Activated naive CD8-positive, alpha-beta T cell treated with anti-CD3 and anti-CD28 coated beads, Interleukin-2, amount 50 U/mL, for 16 hours (primary cell): ENCODE measurements at places on chromosomes 3 and 15.

DNA sequence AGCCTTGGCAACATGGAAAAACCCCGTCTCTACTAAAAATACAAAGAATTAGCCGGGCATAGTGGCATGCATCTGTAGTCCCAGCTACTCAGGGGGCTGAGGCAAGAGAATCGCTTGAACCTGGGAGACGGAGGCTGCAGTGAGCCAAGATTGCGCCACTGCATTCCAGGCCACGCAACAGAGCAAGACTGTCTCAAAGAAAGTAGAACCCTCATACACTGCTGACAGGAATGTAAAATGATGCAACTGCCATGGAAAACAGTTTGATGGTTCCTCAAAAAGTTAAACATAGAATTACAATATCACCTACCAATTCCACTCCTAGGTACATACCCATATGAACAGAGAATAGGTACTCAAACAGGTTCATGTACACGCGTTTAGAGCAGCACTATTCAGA, 158.9 kb downstream of the TBC1D5 start:
- DNase-seq: no peak

- DNase-seq: no peak
Observed at GRCh38 chr15:39124155-39124552, 456.7 kb upstream of the THBS1 start.

- no peak for DNase-seq
Observed at GRCh38 chr3:21328711-21329390, 422.2 kb downstream of the ZNF385D start.

- DNase-seq: no peak
Observed at GRCh38 chr3:51392355-51393133, 1.5 kb downstream of the RBM15B start.

GRCh38 chr3:177329854-177330253, 132.6 kb upstream of the TBL1XR1 start:
- no peak for DNase-seq

DNA sequence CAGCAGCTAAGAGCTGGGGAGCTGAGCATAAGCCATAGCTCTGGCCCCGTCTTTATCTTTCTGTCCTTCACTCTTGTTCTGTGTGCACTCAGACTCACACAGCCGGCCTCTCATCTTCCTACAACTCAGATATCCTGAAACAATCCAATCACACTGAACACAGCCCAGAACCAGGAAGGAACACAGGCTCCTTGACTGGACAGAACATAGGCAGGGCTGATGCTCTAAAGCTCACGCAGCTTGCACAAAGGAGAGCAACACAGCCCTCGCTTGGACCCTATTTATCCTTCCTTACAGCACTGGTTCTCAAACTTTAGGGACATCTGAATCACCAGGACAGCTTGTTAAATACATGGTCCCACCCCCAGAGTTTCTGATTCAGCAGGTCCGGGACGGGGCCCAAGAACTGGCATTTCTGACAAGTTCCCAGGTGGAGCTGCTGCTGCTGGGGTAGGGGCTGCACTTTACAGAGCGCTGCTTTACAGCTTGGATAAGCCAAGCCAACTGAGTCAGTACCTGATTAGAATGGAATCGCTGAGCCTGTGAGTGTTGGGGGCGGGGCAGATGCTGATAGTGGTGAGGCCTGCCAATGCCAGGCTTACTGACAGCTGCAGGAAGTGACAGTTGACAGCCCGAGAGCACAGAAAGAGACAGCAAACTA, 65.1 kb downstream of the MRPL46 start:
- no peak for DNase-seq
